ENCODE measurements at places on chromosomes 6 and 20.

- no peak for DNase-seq
These were observed 61.3 kb upstream of the TBXT start for GRCh38 chr6:166228839-166229528.

DNA sequence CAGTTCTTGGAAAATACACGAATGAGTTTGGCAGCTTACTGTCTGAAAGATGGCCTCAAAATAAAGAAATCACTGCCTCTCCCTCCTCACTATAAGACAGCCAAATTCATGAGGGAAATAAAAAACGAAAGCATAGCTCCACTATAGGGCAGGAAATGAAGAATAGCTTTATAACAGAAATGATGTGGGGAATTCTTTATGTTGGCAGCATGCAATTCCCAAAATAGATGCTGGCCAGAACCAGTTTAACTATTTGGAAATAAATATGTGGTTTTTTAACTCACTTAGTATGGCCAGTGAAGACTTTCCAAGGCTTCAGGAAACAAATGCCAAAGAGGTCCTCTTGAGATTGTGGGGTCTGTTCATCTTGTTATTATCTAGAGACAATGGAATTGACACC is 100.5 kb downstream of the TBX18 start:
- no peak for DNase-seq

GRCh38 chr6:134599079-134599478 is 281.2 kb upstream of the SGK1 start:
- no peak for DNase-seq

GRCh38 chr20:6007529-6008103 is 46.2 kb downstream of the LRRN4 start:
- DNase-seq = no peak

DNA sequence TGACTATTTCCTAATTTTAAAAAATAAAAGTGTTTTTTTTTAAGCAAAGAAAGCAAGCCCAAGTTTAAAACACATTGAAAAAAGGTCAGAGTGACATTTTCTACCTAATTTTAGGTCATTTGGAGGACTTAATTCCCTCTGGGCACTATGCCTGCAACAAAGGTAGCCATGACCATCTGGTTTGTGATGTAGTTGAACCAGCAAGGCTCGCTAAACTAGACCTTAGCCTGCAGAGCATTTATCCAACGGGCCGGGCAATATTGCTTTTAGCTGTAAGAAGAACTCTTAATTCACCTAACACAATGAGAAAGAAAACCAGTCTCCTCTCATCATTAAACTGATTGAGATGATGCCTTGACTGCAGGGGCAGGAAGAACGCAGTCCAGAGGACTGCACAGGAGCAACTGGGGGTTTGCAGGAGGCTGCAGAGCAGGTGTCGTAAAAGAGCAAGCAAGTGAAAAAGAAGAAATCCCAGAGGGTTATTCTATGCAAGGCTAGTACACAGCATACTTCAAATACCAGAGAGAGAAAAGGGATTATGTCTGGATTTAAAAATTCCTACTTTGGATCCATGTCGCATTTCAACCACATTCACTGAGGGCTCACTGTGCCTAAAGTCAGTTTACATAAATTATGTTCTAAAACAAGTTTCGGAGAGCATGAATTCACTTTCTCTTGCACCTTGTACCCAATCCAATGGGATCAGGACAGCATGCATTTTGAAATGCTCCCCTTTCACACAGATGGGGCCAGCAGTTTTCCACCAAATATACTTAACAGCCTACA is 12.8 kb downstream of the TRAF3IP2 start:
- no peak for DNase-seq

DNA sequence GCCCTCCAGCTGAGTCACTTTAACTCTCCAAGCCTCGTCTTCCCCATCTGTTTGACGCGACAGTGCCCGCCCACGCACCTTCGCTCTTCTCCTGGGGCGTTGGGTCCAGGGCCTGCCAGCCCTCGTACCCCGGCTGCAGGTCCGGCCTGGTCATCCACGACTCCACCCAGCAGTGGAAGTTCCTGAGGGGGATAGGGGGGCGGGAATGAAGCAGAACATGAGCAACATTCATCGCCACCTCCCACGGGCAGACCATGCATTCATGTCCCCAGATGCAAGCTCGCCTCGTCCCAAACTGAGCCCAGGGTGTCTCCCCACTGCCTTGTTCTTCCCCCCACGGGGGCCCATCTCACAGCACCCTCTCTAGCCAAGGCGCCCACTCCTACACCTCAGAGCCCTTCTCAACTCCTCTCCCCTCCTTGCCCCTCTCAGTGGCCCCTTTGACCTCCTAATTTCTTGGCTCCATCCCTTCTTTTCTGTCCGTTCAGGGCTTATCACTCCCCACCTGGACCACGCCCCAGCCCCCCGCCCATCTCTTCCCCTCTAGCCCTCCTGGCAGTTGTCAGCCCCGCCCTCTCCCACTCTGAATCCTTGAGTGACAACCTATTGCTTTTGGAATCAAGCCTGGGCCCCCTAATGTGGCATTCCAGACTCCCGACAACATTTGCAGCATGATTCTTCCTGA is 23.7 kb downstream of the TGM2 start:
- DNase-seq = no peak

DNA sequence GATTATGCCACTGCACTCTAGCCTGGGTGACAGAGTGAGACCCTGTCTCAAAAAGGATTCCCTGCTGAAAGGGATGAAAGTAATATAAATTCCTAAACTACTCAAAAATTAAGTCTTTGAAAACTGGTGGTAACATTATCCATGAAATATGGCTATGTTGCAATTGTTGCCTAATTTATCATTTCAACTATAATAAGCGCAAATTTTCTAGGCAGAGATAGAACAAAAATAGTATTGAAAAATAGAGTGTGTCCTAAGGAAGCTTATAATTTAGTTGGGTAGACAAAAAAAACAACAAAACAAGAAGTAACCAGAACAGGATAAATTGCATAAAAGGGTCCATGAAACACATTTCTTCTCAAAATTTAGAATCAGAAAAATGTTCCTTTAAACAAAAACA is 68.0 kb downstream of the FKBP5 start:
- no peak for DNase-seq

GRCh38 chr6:130647246-130647645 is 180.0 kb upstream of the SMLR1 start:
- no peak for DNase-seq

DNA sequence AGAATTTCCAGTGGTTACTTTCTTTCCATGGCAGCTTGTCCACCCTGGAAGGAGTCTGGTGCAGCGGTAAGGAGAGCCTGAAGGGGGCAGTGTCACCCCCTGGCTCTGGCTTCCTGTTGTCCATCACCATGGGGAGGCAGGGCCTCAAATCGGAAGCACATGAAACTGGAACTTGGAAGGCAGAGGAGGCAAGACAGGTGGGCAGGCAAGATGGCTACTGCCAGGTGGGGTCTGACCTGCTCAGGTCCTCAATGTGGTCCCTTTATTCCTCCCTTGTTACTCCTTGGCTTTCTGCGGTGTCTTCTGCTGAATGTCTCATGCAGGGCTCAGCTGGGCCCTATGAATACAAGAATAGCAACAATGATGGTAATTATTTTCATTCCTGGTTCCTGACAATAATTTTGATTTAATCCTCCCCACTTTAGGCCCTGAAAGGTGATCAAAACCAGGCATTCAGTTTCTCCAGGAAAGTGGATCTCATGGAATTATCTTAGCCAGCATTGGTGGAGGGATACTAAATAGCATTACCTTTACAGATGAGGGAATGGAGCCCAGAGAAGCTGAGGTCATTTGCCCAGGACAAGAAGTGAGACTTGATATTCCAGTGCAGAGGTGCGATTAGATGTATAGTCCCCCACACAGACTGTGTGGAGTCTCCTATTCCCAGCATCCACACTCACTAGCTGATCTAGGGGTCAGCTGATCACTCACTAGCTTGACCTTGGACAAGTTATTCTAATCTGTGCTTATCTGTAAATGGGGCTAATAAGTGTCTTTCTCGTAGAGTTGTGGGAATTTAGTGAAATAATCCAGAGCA is 17.6 kb upstream of the SNAI1 start:
- DNase-seq = no peak

DNA sequence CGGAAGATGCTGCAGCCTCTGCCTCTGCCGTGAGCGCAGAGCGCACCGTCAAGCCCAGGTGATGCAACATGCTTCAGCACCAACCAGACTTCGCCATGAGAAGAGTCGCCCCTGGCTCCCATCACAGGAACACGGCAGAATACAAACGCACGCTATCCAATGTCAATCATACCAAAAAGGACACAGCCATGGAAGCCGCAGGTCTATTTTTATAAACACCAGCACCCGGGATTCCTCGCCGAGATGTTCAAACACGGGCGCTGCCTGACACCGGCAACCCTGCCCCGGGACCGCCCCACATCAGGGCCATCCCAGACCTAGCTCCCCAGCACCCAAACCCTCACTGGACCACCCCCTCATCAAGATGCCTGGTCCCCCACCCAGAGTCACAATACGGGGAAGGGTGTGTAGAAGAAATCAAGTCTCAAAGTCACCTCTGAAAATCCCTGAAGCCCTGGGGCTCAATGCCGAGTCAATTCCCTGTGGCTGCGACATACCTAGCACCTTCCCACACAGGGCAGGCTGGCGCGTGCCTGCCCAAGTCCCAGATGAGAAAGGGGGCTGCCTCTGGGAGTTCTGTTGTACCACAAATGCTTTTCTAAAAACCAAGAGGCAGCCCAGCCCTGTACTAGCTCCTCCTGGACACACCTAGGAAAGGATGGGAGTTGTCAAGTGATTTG is 17.9 kb downstream of the TAF4 start:
- no peak for DNase-seq

GRCh38 chr6:37920667-37921066 is 101.1 kb downstream of the ZFAND3 start:
- DNase-seq = no peak
